ENCODE measurements at places on chromosomes 3 and 15.

DNA sequence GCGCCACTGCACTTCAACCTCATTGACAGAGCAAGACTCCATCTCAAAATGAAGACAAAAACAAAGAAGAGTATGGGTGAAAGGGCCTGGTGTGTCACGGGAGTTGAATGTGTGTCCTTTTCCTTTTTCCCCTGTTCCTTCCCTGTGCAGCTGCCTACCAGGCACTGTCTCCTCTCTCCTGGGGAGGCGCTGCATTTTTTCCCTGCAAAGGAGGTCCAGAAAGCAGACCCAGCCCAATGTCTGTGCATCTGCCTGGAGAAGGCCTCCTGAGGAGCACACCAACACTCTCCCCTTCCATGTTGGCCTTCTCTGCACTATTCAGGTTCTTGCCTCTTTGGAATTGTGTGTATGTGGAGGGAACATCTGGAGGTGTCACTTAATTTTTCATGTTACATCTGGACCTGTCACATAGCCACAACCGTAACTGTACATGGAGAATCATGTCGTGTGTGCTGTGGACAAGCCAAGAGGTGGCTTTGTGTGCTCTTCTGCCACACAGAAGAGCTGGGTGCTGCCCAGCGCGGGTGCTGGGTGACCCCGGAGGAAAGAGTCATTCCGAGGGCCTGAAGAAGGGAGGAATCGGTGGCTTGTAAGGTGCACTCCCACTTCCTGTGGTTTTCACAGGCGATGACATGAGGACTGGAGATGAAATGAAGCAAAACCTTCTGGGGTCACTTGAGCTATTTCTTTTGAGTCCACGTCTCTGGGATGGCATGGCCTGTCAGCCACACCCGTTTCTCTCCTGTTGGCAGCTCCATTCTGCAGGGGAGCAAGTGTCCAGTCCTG is 46.5 kb upstream of the CGNL1 start:
- no peak for DNase-seq

- DNase-seq, result no peak
Measured at GRCh38 chr15:77644543-77645247, 12.0 kb upstream of the LINGO1 start.

DNA sequence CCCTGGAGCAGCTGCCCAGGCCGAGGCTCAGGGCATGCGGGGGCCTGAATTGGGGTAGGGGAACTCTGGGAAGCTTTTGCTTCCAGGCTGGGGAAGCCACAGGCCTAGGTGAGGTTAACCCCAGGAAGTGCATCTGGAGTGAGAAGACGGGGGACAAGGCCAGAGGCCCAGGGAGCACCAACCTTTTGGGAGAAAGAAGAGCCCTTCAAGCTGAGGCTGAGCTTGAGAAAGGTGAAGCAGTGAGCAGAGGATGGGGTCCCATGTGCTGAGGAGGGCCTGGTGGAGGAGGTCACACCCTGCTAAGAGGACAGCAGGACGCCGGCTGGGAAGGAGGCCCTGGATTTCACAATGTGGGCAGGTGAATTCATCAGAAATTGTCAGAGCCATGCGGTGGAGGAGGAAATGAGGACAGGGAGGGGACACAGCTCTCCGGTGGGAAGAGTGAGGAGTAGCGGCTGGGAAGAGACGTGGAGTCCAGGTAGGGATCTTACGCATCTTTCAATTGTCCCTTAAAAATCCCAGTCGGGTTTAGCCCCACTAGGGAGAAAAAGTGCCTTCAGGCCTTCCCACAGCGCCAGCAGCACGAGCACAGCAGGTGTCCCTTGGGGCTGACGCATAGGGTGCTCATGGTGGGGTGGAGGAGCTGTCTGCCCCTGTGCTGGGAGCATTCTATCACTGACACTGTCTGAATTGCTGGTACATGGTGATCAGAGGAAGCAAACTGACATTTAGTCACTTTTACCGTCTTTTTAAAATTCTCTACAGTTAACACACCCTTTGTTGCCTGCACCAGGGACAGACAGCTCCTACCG is 50.9 kb downstream of the HCN4 start:
- DNase-seq, result no peak

- DNase-seq, result no peak
Measured at GRCh38 chr3:16338999-16339398, 74.0 kb downstream of the OXNAD1 start.

GRCh38 chr15:88878720-88879184 is 16.6 kb downstream of the HAPLN3 start:
- DNase-seq, result peak; percentile 86

DNA sequence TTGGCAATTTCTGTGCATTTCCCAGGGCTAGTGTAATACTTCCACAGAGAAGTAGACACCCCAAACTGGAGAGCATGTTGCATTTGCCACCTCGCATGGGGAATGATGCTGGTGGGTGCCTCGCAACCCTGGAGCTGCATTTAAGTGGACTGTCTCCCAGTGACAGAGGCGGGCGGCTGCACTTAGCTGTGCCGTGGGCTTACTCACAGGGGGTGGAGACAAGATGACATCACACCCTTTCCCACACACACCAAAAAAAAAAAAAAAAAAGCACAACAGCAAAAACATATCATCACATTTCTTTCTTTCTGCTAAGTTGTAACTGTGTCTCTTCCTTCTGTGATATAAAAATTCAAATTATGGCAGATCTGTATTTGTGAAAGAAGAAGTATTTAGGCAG is at the start of gene ABI3BP:
ABI3BP (minus strand) TSS at position 113 of the 400 bp plus-strand sequence; CDS start at position 76, 37 bp downstream.
- peak; percentile 5 for DNase-seq

DNA sequence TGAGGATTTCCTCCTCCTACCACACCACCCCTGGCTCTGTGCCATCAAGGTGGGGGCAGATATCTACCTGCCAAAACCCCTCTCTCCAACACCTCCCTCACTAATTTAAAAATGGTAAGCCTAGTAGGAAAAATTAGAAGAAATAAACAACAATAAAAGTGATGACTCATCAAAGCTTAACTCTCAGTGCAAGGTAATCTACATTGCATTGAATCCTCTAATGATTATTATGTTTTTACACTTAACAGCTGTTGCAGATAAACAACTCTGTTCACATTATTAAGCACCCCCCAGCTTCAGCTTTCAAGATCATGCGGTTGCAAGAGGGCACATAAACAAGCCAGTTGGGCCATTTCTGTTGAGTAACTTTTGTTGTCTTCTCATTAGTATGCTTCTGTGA is 396.1 kb upstream of the ATP11B start:
- DNase-seq, result no peak

DNA sequence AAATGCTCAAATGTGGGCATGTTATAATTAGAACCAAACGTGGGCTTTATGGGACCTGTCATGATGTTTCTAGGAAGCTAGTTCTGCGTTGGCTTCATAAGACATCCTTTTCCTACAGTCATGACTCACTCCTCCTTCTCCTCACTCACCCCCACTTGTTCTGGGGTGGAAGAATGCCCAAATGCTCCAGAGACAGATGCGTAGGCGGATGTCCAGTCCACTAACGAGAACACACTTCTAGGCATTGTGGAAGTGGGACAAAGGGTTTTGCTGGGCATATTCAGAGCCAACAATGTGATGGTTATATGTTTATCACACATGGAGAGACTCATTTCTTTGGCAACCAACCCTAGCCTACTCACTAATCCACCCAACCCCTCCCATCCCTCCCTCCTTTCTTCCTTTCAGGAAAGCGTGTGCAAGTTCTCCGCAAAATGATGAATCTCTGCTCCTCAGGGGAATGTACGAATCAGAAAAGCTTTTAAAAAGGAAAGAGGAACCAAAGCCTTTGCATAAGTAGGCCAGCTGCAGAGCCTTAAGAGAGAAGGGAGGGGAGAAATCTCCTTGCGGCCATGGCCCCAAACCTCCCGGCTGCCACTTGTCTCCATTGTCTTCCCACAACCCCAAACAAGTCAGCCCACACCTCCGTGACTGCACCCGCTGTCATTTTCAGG is 123.0 kb upstream of the SPRED1 start:
- DNase-seq, result peak; percentile 59

- DNase-seq, result no peak
Measured at GRCh38 chr3:34140616-34141015, 342.2 kb downstream of the PDCD6IP start.

DNA sequence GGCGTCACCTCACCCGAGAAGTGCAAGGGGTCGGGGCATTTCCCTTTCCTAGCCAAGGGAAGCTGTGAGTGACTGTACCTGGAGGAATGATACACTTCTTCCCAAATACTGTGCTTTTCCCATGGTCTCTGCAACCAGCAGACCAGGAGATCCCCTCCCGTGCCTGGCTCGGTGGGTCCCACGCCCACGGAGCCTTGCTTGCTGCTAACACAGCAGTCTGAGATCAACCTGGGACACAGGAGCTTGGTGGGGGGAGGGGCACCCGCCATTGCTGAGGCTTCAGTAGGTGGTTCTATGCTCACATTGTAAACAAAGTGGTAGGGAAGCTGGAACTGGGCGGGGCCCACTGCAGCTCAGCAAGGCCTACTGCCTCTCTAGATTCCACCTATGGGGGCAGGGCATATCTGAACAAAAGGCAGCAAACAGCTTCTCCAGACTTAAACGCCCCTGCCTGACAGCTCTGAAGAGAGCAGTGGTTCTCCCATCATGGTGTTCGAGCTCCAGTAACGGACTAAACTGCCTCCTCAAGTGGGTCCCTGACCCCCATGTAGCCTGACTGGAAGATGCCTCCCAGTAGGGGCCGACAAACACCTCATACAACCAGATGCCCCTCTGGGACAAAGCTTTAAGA is 31.4 kb upstream of the ABHD5 start:
- DNase-seq, result peak; percentile 40

- DNase-seq, result no peak
Measured at GRCh38 chr15:52382647-52383046, 87.0 kb upstream of the MYO5C start.

DNA sequence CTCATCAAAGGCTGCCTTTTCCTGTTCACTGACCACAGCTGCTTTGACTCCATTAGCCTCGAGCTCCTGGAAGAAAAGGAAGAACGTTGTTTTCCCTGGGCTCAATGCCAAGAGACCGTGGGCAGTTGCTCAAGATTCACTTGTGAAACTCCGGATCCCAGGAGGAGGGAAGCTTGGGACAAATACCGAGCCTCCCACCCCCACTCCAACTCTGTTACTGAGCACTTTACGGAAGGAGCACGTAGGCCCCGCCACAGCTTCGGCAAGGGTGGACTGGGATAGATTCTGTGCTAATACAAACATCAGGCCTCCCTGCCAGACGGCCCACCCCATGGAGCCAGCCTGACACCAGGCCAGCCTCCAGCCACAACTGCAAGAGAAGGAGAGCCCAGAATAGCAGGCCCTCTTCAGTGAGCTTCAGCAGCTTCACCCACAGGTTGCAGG is 10.8 kb upstream of the FANCD2 start:
- DNase-seq, result no peak

DNA sequence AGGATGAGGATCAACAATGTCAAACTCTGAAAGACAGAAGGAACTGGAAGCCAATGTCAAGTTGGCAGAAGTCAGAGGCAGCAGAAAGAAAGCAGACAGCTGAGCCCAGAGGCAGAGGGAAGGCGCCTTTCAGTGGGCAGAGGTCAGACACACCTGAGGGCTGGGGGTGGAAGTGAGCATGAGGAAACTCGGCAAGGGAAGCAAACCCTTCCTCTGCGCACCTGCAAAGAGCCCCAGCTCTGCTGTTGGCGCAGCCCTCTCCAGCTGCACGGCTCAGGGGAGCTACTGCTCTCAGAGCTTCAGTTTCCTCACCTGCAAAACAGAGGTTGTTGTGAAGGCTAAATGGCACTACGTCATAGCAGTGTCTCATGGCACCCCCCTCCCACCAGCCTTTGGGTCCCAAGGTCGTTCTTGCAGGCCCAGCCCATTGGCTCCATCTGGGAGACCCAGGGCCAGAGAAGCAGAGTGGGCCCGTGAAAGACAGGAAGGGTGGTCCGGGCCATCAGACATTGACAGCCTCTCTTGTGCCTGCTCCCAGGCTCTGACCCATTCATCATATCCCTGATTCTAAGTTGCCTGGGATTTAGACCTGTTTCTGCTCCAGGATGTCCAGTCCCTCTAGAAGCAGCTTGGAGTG is 53.3 kb upstream of the SLC6A11 start:
- peak; percentile 65 for DNase-seq

DNA sequence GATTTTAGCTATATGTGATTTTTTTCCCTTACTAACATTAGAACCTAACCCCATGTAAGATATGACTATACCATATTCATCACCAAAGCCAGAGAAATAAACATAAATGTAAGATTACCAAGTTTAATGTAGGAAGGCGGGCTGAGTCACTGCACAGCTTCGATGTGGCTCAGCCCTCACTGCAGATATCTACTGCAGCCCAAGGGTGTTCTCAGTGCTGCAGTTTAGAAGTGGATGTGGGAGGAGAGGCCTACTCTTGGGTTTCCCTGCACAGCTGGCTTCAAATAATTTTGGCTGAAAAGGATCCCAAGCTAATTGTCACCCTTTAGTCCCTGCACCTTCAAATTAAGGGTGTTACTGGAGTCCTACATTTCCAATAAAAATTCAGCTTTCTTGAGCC is 9.3 kb downstream of the ARPP19 start:
- DNase-seq, result no peak

DNA sequence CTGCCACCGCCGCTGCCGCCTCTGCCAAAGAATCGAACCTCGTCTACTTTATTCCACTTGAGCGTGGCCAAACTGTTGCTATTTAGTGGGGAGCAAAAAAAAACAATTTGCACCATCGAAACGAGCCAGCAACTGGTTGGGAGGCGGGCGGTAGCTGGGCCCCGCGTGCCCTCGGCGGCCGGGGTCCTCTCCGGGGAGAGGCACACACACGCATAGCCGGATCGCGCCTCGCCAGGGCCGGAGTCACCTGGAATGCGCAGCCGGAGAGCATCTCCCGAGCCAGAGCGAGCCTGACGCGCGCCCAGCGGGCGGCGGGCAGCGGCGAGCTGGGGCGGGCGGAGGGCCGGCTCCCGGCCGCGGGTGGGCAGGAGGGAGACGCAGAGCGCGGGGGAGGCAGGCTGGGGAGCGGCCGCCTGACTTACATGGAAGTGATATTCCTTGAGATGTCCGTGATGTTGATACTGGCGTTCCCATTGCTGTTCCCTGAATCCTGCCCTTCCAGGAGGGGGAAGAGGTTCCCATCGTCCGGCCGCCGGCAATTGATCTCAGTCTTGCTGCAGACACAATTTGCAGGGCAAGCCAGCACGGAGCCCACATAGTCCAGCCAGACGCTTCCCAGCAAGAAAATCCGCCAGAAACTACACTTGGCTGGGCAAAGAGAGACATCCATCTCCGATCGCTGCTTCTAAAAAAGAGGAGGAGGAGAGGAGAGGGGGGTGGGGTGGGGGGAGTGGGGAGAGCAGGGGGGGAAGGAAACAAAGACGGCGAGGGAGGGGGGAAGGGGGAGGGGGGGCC is 858 bp downstream of the NTRK3 start:
- peak; percentile 45 for DNase-seq

GRCh38 chr3:58588030-58588614 is 10.9 kb upstream of the FAM107A start:
- peak; percentile 21 for DNase-seq

DNA sequence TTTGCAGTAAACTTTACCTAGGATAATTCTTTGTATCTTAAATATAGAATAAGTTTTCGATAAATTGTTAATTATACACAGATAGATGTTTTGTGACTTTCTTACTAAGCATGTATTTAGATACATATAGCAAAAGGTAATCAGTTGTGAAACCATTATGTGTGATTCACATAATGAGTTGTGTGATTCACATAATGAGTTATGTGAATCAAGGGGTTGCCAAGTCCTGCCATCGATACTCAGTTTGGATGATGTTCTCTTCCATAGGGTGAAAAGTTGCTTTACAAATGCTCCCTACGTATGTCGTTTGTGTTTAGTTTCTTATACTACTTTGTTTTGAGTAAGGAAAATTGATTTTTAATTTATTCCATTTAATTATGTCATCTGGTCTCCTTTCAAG is 682.1 kb downstream of the MECOM start:
- DNase-seq, result no peak
